ENCODE measurements at places on chromosomes 13 and 19.

- no peak for DNase-seq
Measured at GRCh38 chr19:49820125-49820524, 2.0 kb downstream of the MED25 start.

GRCh38 chr13:107447591-107447990 lies 767.7 kb downstream of the LIG4 start:
- no peak for DNase-seq

GRCh38 chr19:13255041-13255718 lies 105.0 kb downstream of the IER2 start:
- DNase-seq = no peak

GRCh38 chr19:33403221-33403972 lies 29.9 kb downstream of the CEBPG start:
- DNase-seq = peak; percentile 49

GRCh38 chr13:53343361-53343744 lies 314.7 kb downstream of the OLFM4 start:
- DNase-seq = no peak

GRCh38 chr13:74920361-74920760 lies 561.6 kb downstream of the TBC1D4 start:
- DNase-seq = no peak

DNA sequence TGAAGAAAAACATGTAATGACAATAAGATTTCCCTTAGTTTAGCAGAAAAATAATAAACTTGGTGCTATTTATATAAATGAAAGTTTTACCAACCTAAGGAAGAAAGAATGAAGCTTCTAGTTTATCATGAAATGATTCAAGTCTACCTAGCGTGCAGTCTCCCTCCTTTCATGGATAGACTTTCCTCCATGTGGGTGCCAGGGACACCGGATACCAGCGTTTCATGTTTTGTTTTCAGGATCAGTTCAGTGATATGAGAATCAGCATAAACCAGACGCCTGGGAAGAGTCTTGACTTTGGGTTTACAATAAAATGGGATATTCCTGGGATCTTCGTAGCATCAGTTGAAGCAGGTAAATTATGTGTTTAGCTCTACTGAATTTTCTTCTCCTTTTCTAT lies 196.7 kb downstream of the LMO7 start:
- no peak for DNase-seq

- no peak for DNase-seq
Measured at GRCh38 chr13:69935043-69935442, 172.6 kb upstream of the ATXN8OS start.

GRCh38 chr19:22595918-22596341 lies 38.2 kb upstream of the ZNF492 start:
- DNase-seq = peak; percentile 75

GRCh38 chr13:65932587-65933239 lies 1297.4 kb downstream of the PCDH9 start:
- no peak for DNase-seq

DNA sequence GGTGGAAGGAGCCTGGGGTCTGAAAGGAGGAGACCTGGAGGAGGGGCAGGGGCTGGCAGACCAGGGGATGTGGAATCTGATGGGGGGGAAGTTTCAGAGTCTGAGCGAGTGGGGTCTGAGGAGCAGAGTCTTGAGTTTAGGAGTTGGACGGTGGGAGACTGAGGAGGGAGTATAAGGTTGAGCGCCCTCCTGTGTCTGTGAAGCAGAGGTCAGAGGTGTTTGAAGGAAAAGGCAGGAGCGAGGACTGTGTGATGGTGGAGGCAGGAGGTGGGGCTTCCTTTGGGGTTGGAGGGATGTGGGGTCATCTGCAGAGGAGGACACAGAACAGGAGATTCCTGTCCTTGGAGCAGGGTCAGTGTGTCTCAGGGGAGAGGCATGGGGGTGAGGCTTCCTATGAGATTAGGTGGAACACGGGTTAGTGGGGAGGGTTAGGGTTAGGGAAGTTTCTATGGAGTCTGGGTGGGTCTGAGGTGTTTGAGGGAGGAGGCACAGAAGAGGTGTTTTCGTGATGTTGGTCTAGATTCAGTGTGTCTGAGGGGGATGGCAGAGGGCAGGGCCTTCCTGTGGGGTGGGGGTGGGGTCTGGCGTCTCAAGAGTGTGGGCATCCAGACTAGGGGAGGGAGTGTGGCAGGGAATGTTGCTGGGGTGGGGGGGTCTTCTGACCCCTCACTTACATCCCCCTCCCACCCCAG lies 8.3 kb downstream of the RYR1 start:
- no peak for DNase-seq

Data from breast epithelium (tissue), 4 donors.